Breast epithelium (tissue), 4 donors: ENCODE measurements at places on chromosomes 12 and 14. TPM values are rescaled to one million over a fixed set of nuclear protein-coding genes. Genes with fewer than 3 reads are reported as not detected.

DNA sequence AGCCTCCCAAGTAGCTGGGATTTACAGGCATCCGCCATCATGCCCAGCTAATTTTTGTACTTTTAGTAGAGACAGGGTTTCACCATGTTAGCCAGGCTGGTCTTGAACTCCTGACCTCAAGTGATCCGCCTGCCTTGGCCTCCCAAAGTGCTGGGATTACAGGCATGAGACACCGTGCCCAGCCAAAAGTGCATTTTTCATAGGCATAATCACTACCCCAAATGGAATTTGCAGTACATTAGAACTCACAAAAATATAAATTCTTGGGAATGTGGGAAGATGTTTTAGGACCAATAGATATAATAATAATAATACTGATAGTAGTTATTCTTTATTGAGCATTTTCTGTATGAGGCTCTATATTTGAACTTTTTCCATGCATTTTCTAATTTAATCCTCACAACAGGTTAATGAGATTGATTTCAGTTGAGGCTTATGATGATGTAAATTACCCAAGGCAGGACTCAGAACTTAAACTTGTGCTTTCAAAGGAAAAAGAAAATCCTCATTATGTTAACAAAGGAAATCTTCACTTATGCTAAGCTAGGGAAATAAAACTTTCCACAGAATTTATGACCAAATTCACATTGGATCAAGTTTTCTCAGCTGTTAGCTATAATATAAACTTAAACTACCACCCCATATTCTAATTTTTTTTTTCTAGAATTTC is 121.6 kb downstream of the SRGAP1 start:
- H3K27me3 ChIP-seq = no peaks in the 10 kb centered on the region
- H3K27ac ChIP-seq = no peak overlapping the region
- H3K4me3 ChIP-seq = no peak overlapping the region

DNA sequence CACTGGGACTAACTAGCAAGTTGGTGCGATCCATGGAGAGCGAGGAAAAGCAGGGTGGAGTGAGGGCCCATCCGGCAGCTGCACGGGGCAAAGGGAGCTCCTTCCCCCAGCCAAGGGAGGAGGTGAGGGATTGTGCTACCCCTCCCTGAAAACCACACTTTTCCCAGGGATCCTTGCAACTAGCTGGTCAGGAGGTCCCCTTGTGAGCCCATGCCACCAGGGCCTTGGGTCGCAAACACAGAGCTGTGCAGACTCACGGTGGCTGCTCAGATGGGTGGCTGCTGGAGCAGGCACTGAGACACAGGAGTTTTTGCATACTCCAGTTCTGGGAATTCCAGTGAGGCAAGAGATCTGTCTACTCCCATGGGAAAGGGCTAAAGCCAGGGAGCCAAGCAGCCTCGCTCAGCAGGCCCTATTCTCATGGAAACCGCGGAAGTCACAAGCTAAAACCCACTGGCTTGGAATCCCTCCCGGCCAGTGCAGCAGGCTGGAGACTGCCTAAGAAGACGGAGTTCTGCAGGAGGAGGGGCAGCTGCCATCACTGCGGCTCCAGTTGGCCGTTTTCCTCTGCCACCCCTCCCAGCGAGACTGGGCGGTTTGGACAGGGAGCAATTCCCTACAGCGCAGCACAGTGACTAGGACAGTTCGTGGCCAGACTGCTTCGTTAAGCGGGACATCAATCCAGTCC is 10.9 kb upstream of the ZNF705A start:
- H3K4me1 ChIP-seq = no peaks in the 10 kb centered on the region
- DNase-seq = no peak
- H3K4me3 ChIP-seq = no peak overlapping the region
- no peaks in the 10 kb centered on the region for H3K36me3 ChIP-seq

- no peaks in the 10 kb centered on the region for H3K27me3 ChIP-seq
- H3K4me1 ChIP-seq = no peaks in the 10 kb centered on the region
These were observed 98.1 kb upstream of the MAX start for GRCh38 chr14:65200454-65200853.

- H3K27me3 ChIP-seq = no peaks in the 10 kb centered on the region
- H3K4me3 ChIP-seq = no peak overlapping the region
- peak overlapping the region; percentile 6 for H3K27ac ChIP-seq
- no peak for DNase-seq
These were observed 107.2 kb upstream of the FRMD6 start for GRCh38 chr14:51544471-51544870.

DNA sequence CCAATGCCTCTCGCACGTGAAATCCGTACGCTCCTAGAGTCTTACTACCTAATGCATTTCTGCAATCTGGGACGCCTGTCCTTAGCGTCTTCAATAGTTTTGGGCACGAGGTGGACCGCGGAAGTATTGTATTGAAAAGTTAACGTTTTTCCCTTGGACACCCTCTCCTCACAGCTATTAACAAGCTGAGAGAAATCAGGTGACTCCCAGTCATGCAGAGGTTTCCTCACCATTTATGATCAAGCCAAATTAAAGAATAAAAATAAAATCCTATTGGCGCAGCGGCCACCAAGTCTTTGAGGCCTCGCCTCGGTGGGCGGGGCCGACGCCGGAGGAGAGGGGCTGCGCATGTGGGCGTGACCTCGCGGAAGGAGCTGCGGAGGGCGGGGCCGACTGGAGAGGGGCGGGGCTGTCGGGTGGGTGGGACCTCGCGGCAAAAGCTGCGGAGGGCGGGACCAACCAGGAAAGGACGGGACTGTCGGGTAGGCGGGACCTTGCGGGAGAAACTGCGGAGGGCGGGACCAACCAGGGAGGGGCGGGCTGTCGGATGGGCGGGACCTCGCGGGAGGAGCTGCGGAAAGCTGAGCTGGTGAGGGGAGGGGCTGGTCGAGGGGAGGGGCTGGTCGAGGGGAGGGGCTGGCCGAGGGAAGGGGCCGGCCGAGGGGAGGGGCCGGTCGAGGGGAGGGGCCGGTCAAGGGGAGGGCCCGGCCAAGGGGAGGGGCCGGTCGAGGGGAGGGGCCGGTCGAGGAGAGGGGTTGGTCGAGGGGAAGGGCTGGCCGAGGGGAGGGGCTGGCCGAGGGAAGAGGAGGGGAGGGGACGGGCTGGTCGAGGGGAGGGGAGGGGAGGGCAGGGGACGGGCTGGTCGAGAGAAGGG is 1.1 kb upstream of the PPP2R5C start:
- peak overlapping the region; percentile 91 for H3K4me3 ChIP-seq
- peak; percentile 100 for DNase-seq
- H3K4me1 ChIP-seq = no peaks in the 10 kb centered on the region
- no peaks in the 10 kb centered on the region for H3K36me3 ChIP-seq
- peak overlapping the region; percentile 88 for H3K27ac ChIP-seq
- H3K27me3 ChIP-seq = no peaks in the 10 kb centered on the region

DNA sequence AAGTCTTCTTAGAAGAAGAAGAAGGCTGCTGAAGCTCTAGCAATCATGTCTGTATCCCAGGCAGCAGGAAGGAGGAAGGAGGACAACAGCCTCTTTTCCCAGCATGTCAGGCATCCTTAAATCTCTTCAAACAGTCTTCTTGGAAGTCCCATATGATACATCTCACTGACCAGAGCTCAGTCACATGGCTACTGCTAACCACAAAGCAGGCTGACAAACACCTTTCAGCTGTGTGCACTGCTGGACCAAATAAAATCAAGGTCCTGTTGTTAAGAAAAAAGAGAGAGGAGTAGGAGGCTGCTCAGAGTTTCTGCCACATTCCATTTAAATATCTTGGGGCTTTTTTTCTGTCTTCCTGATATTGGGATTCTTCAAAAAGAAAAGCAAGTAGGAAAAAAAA is 203.4 kb upstream of the PELI2 start:
- no peak overlapping the region for H3K4me3 ChIP-seq
- H3K36me3 ChIP-seq = no peaks in the 10 kb centered on the region
- no peak overlapping the region for H3K27ac ChIP-seq
- H3K4me1 ChIP-seq = no peaks in the 10 kb centered on the region

The KRT86 gene
- total RNA-seq = not detected

The JAG2 gene
- 4.2 TPM for total RNA-seq

The SLCO1B1 gene
- total RNA-seq = not detected

The TSHR gene
- total RNA-seq = not detected
